ENCODE measurements at places on chromosomes 7 and 10.

DNA sequence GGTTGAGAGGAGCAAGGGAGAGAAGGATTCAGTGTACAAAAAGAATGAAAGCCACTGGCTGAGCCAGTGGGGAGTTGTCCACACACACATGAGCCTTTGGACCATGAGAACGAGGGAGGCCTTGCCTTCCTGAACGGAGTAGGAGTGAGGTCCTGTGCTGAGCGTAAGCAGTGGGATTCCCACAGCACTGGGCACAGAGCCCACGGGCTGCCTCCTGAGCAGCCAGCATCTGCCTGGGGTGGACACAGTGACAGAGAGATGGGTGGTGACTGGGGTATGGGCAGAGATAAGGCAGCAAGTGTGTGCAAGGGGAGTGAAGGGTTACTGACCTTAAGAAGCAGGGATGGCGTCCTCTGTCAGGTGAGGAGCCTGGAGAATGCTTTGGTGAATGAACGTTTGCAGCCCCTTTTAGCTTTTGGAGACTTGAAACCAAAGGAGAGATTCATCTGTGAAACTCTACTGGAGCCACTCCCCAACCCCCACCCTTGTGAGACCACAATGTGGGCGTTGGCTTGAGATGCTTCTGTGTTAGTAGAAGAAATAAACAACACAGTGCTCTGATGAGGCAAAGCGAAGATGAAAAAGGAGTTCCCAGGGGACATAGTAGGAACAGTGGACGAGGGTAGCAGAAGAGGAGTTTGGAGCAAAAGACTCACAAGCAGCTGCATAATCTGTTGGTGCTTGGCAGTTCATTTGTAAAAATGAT is 56.5 kb downstream of the FIGNL1 start:
- no peak for DNase-seq

DNA sequence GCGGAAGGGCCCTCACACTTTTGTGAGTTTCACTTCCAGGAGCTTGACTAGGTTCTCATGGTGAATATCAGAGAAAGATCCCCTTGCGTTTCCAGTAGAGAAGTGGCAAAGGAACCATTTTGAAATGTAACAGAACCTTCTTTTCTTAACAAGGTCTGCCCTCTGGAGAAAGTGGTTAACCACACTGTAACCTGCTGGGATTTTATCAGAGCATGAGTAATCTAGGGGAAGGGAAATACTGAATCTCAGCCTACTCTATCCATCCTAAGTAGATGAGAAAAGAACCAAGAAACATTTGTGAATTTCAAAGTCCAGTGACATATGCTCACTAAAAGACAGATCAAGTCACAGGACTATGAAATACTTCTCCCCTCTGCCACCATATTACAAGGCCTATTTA is 235.5 kb downstream of the ZEB1 start:
- DNase-seq: no peak

- no peak for DNase-seq
These were observed 31.4 kb downstream of the LRMDA start for GRCh38 chr10:75462865-75463264.

- DNase-seq: no peak
These were observed 83.2 kb downstream of the FRMD4A start for GRCh38 chr10:14247377-14248116.

- DNase-seq: no peak
These were observed 201.4 kb downstream of the PTEN start for GRCh38 chr10:88064608-88065382.

- DNase-seq: no peak
These were observed 65.6 kb downstream of the NOD1 start for GRCh38 chr7:30412782-30413504.

- no peak for DNase-seq
These were observed 115.3 kb downstream of the NKX6-2 start for GRCh38 chr10:132670546-132671227.

GRCh38 chr7:41819645-41820044 is 116.8 kb upstream of the INHBA start:
- no peak for DNase-seq

DNA sequence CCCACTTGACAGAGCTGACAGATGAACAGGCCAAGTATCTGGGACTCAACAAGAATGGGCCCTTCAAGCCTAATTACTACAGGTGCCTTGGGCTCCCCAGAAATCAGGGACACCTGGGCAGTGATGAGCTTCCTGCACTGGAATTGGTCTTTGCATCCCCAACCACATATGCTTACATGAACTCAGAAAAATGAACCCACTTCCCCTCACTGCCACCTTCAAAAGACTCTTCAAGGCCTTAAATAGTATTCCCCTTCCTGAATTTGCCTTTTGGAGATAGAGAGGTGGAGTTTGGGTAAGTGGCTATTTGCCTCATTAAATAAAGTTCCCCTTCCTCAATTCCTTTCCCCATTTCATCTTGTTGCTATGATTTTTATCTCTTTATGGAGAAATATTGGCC is 7.8 kb upstream of the STRIP2 start:
- DNase-seq: no peak

GRCh38 chr7:136033413-136034031 is 56.4 kb upstream of the MTPN start:
- no peak for DNase-seq

DNA sequence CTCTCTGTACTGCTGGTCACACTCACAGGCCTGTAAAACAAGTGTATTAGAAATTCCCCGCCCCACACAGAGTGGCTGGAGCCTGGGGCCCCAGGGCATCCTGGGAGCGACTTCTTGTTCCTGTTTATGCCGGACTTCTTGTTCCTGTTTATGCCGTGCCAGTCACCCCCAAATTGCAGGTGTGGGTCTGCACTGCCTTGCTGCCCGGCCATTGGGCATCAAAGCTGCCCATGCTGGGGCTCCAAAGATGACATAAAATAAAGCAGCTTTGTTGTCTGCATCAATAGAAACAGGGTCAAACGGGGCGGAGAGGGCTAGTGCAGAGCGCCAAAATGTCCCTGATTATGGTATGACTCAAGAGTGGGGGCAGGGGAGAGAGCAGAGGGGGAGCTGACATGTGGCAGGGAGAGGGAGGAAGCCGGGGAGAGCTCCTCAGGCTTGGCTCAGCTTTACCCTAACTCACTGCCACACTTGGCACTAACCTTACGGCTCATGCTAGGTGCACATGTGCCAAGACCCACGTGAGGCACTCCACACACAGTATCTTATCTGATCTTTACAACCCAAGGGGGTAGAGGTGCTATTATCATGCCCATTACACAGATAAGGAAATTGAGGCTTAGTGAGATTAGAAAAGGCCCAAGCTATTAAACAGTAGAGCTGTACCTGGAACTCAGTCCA is 98.4 kb downstream of the PIP4K2A start:
- no peak for DNase-seq

DNA sequence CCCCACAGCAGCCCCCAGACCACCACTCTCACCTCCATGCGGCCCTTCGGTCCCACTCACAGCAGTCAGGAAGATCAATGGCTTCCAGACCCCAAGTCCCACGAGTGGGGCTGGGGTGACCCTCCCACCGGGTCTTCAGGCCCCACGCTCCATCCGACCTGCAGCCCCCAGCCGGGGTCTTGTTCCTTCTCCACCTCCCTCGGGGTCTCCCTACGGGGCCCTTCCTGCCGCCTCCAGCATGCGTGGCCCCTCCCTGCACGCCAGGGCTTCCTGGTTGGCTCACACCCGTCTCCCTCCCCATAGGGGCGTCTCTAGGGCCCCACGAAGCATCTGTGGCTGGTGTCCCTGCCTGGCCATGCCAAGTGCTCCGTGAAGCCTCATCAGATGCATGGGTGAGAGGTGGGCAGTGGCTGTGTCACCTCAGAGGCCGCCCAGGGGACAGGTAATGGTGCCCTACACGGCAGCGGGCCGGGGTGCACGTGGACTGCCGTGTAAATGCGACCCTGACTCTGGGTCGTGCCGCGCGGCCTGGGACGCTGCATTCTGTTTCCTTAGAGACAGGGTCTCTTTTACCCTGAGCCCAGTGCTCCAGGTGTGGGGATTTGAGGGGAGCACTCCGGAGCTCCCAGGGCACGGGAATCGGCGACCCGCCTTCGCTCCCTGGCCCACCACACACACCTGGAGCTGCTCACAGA is 19.9 kb downstream of the ADAP1 start:
- no peak for DNase-seq

- no peak for DNase-seq
These were observed 19.2 kb downstream of the ABCB4 start for GRCh38 chr7:87456247-87456646.

- DNase-seq: no peak
These were observed 686.8 kb upstream of the LRRTM3 start for GRCh38 chr10:66239062-66239461.

- no peak for DNase-seq
These were observed 825 bp downstream of the MRPL32 start for GRCh38 chr7:42932811-42933591.

DNA sequence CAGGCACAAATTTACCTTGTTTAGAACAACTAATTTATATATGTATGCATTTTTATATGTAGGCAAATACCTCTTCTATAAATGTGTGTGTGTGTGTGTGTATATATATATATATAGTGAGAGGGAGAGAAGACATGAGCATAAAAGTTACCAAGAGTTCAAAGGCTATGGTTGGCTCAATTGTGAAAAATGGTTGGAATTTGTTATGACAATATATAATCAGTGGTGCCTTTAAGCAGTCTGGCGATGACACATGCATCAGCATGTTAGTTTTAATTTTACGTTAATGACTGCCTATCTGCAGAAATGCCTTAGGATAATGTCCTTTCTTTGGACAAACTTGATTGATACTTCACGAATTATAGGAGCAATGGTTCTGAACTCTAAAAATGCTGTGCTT is 980.8 kb upstream of the LRRTM3 start:
- DNase-seq: no peak

DNA sequence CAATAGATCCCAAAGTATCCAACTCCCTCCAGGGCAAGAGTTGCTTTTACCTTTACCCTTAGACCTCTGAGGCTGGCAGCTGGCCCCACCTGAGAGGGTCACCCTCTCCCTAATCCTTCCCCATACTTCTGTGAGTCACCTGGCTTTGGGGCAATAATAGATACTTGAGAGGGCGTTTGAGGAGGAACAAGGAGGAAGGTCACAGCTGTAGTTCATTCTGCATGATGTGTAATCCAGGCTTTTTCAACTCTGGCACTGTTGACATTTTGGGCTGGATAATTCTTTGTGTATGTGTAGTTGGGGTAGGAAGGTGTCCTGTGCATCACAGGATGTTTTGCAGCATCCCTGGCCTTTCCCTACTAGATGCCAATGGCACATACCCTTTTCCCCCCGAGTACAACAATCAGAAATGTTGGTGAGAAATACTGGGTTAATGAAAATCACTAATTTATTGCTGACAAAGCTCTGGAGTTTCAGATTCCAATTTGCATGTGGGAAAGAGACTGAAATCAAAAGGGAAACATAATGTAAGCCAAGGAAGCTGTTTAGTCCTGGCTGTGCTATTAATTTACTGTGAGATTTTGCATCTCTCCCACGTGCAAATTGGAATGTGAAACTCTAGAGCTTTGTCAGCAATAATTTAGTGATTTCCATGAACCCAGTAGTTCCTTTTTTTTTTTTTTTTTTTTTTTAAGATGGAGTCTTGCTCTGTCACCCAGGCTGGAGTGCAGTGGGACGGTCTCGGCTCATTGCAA is 3.6 kb downstream of the BLVRA start:
- no peak for DNase-seq

GRCh38 chr10:36023939-36024338 is 381.8 kb upstream of the FZD8 start:
- DNase-seq: no peak

DNA sequence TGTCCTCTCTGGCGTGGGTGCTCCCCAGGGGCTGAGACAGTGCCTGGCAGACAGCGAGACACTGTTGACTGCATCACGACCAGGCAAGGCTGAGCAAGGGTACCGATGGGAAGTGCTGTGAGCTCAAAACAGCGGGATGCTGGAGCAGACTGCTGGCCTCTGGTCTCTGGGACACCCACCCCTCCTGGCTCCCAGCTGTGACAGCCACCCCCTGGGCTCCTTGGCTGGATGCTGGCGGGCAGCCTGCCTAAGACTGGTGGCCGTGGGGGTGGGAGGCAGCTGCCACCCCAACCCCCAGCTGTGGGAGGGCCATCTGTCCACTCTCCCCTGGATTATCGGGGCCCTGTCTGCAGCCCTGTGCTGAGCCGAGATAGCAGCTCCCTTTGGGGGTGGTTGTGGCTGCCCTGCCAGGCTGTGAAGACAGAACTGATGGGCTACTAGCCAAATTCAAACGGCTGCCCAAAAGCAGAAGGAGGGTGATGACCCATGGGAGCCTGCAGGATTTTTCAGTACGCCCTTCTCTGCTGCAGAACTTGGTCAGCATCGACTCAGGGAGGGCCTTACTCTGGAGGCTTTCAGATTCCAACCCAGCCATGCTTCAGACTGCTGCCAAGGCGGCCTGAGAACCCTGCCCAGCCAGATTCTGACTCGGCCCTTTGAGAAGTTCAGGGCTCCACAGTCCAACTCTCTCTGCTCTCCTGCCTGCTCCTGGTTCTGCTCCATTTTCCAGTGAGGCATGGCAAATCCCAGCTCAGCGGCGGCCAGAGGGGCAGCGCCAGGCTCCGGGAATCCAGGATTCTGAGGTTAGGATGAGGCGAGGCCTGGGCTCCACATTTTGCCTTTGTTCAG is 125.3 kb downstream of the NEURL1 start:
- no peak for DNase-seq

DNA sequence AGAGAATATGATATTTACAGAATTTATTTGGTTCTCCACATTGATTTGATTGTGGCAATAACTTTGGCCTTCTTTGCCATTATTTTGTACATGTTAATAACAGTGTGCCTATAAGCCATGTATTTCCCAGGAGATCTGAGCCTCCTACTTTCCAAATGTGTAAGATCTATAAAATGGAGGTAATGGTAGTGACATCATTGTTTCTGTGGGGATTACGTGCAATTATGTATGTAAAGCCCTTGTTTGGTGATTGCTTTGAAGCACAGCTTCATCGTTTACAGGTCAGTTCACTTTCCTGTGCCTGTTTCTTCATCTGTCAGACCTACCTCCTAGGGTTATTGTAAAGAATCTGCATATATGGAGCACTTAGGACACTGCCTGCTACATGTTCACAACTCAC is 17.3 kb downstream of the YAE1 start:
- no peak for DNase-seq

DNA sequence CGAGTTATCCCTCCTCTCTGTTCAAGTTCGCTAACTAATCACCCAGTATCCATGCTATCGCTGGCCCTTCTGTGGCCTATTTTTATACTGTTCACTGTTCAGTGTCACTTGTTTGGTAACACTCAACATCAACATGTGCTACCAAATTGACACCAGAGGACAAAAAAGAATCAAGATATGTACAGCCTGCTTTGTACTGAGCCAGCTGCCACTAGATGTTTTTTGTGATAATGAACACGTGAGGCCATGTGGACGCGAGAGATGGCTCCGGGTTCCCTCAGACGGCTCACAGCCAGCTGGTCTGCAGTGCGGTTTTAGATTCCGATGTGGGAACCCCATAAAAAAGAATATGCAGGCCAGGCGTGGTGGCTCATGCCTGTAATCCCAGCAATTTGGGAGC is 21.2 kb downstream of the CAV1 start:
- no peak for DNase-seq

- DNase-seq: no peak
These were observed 94.2 kb downstream of the C10orf90 start for GRCh38 chr10:126576336-126576735.

GRCh38 chr10:74282151-74282847 is 131.3 kb downstream of the ADK start:
- DNase-seq: no peak

All from stimulated activated CD8-positive, alpha-beta memory T cell treated with anti-CD3 and anti-CD28 coated beads, Interleukin-2, amount 100 ng/mL, for 1 hour (primary cell).